ENCODE measurements at places on chromosomes 6 and 20.

GRCh38 chr6:152983637-152984512 lies 1.0 kb upstream of the FBXO5 start:
- peak; percentile 85 for DNase-seq

- peak; percentile 31 for DNase-seq
These were observed 27.9 kb downstream of the PLEKHG1 start for GRCh38 chr6:150627585-150628025.

- DNase-seq: no peak
These were observed 394.8 kb upstream of the RNF217 start for GRCh38 chr6:124567401-124567800.

DNA sequence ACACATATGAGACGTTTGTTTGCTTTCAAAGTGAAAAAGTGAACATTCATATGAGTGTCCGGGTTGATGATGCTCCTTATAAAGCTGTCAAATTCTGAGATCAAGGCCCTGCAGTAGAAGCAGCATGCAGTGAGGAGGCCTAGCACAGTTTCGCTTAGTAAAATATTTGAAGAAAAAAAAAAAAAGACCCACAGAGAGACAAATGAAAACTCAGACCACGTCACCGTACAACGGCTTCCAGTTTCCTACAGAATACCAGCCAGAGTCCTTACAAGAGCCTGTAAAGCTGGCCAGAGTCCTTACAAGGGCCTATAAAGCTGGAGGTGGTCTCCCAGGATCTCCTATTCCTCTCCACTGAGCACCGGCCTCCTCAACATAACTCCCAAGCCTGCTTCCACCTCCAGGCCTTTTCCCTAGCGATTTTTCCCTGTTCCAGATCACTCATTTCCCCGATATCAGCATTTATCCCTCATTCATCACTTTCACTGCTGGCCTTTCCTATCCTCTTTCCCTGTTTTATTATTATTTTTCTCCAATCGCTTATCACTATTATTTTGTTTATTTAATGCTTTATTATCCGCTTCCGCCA lies 1.5 kb upstream of the HMGN4 start:
- DNase-seq: peak; percentile 75

DNA sequence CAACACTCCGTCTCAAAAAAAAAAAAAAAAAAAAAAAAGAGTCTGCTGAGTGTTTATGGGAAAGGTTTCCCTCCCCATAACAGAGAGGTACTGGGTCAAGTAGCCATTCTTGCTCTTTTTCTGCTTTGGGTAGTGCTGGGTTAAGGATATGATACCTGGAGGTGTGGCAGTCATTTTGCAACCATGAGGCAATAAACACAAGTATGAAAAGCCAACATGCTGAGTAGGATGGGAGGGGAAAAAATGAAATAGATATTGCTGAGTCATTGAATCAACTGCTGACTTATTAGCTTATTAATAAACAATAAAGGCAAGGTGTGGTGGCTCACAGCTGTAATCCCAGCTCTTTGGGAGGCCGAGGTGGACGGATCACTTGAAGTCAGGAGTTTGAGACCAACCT lies 2.3 kb upstream of the TOMM34 start:
- DNase-seq: no peak

DNA sequence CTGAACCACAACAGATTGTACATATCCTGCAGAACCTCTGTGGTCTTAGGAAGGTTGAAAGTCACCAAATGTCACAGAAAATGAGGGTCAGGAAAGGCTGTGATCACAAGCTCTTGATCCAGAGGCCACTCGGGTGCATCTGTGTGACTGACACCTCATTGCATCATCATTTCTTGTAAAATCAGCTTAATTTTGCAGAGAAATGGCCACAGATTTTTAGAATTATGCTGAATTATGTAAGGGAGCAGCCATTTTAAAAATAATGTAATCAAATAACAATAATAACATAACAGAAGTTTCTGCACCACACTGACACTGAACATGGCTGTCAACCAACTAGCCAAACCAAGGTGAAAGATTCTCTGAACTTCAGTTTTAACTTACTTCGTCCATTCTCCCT lies 32.5 kb upstream of the PRND start:
- DNase-seq: no peak

GRCh38 chr20:53126185-53126584 lies 154.0 kb downstream of the TSHZ2 start:
- no peak for DNase-seq

GRCh38 chr6:133553652-133554051 lies 312.5 kb downstream of the EYA4 start:
- peak; percentile 63 for DNase-seq

DNA sequence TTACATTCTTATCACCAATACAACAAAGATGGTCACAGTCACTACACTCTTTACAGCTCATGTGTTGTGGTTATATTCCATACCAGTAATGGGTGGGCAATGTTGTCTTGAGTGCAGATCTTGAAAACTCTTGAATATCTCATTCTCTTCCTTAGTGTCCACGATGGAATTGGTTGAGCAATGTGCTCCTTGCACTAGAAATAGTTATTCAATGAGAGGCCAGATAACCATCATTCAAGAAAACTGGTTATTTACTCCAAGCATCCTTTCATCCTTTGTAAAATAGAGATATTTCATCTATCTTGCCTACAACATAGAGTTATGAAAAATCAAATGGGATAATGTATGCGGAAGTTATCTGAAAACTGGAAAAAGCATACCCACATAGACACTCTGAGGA lies 215.9 kb downstream of the ARHGAP18 start:
- peak; percentile 29 for DNase-seq

- no peak for DNase-seq
These were observed 45.1 kb upstream of the DSP start for GRCh38 chr6:7496266-7496875.

DNA sequence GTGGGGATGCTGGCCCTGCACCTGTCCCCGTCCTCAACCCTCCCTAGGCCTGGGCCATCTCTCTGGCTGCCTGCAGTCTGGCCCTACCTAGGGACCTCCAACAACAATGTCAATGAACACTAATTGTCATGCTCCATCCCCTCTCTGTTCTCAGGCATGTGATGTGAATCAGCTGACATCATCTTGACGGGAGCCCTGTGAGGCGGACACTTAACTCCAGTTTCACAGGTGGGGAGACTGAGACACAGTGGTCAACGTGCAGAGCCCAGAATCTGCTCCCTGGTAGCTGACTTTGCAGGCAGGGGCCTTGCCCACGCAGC lies 762 bp upstream of the TCEA2 start:
- no peak for DNase-seq

- peak; percentile 11 for DNase-seq
These were observed 360.2 kb downstream of the PREX1 start for GRCh38 chr20:48467622-48468021.

GRCh38 chr6:139265512-139266190 lies 26.1 kb downstream of the TXLNB start:
- no peak for DNase-seq

GRCh38 chr6:152100183-152100618 lies 292.7 kb downstream of the ESR1 start:
- DNase-seq: peak; percentile 66
